ENCODE measurements at places on chromosomes 3 and 15. TPM values are rescaled to one million over a fixed set of nuclear protein-coding genes. Genes with fewer than 3 reads are reported as not detected.

RYR3 gene
- 0.18 TPM for total RNA-seq

ILDR1 gene
- not detected for total RNA-seq

ANO10 gene
- 41.6 TPM for total RNA-seq

SAMD7 gene
- not detected for total RNA-seq

HTR3E gene
- total RNA-seq = not detected

ARHGEF26 gene
- 2.0 TPM for total RNA-seq

DGKG gene
- 2.5 TPM for total RNA-seq

ARL6IP5 gene
- 126 TPM for total RNA-seq

TNFAIP8L3 gene
- 0.83 TPM for total RNA-seq

IL20RB gene
- total RNA-seq = 0.56 TPM

FEZF2 gene
- not detected for total RNA-seq

CCDC80 gene
- 406 TPM for total RNA-seq

ANP32A gene
- total RNA-seq = 50.0 TPM

ACOX2 gene
- 17.8 TPM for total RNA-seq

SGO1 gene
- 8.1 TPM for total RNA-seq

GOLGA6D gene
- not detected for total RNA-seq

RBPMS2 gene
- not detected for total RNA-seq

RHOV gene
- total RNA-seq = not detected

ZBTB20 gene
- 13.3 TPM for total RNA-seq

CD96 gene
- 0.28 TPM for total RNA-seq

C3orf62 gene
- 0.83 TPM for total RNA-seq

ISLR2 gene
- not detected for total RNA-seq

TIGIT gene
- not detected for total RNA-seq

FBN1 gene
- 283 TPM for total RNA-seq

MYH15 gene
- total RNA-seq = 0.28 TPM

IGDCC3 gene
- under 0.01 TPM for total RNA-seq

C3orf22 gene
- total RNA-seq = not detected

BCHE gene
- 1.6 TPM for total RNA-seq

B2M gene
- 895 TPM for total RNA-seq

CYP8B1 gene
- not detected for total RNA-seq

KNL1 gene
- total RNA-seq = 32.5 TPM

TOPBP1 gene
- total RNA-seq = 50.0 TPM

TJP1 gene
- 43.4 TPM for total RNA-seq

LOXL1 gene
- total RNA-seq = 148 TPM

CELF6 gene
- not detected for total RNA-seq

CYP19A1 gene
- total RNA-seq = not detected

MTHFS gene
- total RNA-seq = 8.3 TPM

CAMP gene
- not detected for total RNA-seq

CPN2 gene
- not detected for total RNA-seq

RAB11A gene
- total RNA-seq = 376 TPM

ZDHHC3 gene
- total RNA-seq = 57.2 TPM

ARPIN gene
- total RNA-seq = 3.9 TPM

ACP3 gene
- 0.54 TPM for total RNA-seq

FILIP1L gene
- 19.9 TPM for total RNA-seq

PLA2G4B gene
- total RNA-seq = under 0.01 TPM

SLC28A1 gene
- total RNA-seq = not detected
